NCI-H524 treated with DMSO at 0.1 percent for 48 hours (cell line): ENCODE measurements at places on chromosomes 5 and 9.

- no peak for DNase-seq
Observed at GRCh38 chr5:87185838-87186237, 81.8 kb upstream of the RASA1 start.

DNA sequence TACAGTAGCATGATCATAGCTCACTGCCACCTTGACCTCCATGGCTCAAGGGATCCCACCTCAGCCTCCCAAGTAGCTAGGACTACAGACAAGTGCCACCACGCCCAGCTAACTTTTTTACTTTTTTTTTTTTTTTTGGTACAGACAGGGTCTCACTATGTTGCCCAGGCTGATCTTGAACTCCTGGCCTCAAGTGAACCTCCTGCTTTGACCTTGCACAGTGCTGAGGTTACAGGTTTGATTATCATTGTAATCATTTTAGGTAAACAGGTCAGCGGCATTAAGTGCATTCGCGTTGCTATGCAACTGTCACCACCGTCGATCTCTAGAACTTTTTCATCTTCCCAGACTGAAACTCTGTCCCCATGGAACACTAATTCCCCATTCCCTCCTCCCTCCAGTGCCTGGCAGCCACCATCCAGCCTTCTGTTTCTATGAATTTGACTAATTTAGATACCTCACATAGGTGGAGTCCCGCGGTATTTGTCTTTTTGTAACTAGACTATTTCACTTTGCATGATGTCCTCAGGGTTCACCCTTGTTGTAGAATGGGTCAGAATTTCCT lies 5.8 kb upstream of the CARD19 start:
- no peak for DNase-seq

- DNase-seq, result no peak
Observed at GRCh38 chr5:149930749-149931574, 13.6 kb downstream of the PDE6A start.

DNA sequence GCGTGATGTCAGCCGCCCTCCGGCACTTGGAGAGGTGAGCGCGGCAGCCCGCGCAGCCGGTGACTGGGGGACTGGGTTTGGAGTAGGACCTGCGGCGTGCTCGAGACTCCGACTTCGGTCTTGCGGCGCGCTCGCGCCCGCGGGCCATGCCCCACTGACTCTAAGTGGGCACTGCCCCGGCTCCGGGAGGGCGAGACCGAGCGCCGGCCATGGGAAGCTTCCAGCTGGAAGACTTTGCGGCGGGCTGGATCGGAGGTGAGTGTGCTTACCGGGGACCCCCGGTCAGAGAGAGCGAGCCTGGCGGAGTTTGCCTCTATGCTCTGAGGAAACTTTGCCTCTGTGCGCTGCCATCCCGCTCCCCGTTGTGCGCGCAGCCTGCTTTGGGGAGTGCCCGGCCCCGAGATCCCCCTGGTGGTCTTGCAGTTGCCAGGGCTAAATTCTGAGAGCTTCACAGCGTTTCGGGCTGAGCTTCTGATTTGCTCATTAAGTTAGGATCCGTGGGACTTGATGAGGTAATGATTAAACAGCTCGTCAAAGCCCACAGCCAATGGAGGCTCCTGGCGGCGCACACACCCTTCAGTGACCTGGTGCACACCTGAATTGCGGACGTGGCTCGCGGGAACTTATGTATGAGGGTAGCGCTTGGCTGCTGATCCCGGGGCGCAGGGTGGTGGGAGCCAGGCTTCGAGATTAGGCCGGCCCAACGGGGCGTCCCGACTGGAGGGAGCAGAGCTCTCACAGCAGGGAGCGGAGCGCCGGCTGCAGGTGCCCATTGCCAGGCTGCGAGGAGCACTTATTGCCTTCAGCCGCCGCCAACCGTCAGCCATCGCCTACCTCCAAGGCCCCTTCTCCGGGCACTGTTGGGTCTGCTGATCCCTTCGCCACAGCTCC lies at the start of gene SLC25A48:
SLC25A48 (plus strand) TSS at position 25 of the 891 bp plus-strand sequence; CDS start at position 210, 185 bp downstream.
- peak; percentile 21 for DNase-seq

- DNase-seq, result no peak
Observed at GRCh38 chr5:83270311-83270710, 193.0 kb downstream of the XRCC4 start.

DNA sequence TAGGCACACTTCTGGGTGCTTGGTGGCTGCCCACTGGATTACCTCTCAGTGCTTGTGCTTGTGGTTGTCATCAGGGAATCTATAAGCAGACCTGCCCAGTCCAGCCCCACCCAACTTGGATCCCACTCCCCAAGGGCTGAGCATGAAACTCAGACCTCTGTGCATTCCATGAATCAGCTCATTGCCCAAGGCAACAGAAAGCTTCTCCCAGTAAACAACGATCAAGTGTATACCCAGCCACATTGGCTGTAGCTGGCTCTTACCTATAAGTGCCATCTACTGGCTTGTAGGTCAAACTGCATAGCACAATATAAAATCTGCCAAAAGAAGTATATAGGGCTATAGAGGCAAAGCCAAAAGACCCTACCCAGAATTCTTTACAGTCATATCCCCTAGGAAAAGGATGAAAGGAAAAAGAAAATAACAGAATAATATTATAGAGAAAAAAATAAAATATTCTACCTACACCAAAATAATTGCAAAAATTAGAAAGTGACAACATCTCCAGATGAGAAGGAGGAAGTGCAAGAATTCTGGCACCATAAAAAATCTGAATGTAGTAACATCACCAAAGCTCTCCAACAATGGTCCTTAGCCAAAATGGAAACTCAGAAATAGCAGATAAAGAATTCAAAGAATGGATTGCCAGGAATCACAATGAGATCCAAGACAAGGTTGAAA lies 321.0 kb upstream of the TRPC7 start:
- no peak for DNase-seq

- DNase-seq, result peak; percentile 94
Observed at GRCh38 chr5:164860896-164861295, 1355.5 kb downstream of the MAT2B start.

DNA sequence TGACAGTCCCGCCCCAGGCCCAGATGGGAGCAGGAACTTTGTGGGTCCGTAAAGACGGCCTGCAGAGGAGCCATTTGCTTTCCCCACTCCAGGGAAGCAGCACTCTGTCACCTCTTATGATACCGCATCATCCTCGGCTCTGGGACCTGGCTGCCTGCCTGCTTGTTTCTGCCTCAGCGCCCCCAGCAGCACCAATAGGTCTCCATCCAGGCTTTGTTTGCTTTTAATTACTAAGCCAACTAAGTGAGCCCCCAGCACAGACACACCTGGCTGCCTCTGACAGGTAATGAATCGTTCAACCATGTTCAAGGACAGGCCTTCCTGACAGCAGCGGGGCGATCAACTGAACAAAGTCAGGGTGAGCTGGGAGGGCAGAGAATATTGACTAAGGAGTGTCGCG lies 141.4 kb downstream of the C5orf15 start:
- DNase-seq, result peak; percentile 13

GRCh38 chr5:82406205-82406773 lies 128.1 kb upstream of the RPS23 start:
- DNase-seq, result no peak

GRCh38 chr9:88074931-88075330 lies 63.3 kb downstream of the SPATA31C2 start:
- no peak for DNase-seq

DNA sequence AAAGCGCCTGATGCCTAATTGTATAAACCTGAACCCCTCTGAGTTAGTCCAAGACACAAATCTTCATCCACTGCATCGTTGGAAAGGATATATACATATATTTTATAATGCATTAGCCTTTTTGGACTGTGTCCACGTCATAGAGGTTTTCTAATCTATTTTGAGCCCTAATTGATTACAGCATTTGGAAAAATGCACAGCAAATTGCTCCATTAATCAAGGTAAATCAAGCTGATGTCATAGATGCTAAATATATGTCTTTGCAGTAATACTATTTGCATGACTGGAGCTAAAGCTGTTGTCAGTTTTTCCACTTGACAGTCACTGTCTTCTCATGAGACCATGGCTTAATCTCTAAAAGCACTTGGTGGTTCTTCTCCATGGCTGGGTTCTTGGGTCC lies 483.5 kb upstream of the TNC start:
- DNase-seq, result no peak

- DNase-seq, result no peak
Observed at GRCh38 chr9:80841888-80842287, 847.5 kb downstream of the TLE1 start.

GRCh38 chr5:71475788-71476384 lies 20.4 kb downstream of the BDP1 start:
- DNase-seq, result no peak

- DNase-seq, result no peak
Observed at GRCh38 chr5:1163366-1163765, 38.0 kb upstream of the SLC6A19 start.

DNA sequence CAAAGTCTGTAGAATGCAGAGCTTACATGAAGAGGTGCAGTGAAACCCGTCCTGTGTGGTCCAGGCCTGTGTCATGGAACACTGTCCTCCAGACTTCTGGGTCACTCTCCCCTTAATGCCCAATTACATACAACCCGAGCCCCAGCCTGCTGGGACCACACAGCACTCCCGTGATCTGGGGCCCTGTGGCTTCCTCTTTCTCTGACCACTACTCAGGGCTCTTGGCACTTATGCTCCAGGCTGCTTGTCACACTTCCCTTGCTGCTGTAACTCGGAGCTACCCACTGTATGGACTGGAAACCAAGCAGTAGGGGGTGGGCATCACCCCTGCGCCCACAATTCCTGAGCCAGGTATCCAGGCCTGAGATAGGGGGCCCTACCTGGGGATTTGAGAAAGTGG lies 10.3 kb upstream of the IL3 start:
- no peak for DNase-seq

DNA sequence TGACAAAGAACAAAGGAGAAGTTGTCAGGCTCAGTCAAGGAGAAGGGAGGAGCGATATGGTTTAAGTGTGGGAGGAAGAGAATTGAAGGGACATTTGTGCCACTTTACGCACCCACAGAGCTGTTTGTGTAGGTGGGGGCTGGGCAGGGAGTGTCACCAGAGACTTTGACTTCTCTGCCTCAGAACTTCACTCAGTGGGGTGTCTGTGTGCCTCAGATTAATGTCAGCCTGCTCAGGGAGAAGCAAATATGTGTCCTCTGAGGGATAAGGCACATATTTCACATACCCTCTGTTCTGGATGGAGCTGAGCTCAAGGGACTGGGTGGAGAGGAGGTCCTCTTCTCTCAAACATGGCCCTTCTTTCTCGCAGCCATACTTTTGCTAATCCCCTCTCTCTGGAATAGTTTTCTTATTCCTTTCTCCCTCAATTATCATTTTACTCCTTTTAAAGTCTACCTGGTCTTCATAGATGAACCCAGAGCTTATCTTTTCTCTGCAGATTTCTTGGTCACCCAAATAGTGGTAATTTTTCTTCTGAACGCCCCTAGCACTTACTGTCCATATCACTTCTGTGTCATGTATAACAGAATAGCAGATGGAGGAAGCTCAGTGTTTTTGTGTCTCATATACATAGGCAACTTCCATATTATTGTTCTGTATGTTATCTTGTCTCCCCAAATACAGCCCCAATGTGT lies 77.0 kb downstream of the IQGAP2 start:
- DNase-seq, result no peak

DNA sequence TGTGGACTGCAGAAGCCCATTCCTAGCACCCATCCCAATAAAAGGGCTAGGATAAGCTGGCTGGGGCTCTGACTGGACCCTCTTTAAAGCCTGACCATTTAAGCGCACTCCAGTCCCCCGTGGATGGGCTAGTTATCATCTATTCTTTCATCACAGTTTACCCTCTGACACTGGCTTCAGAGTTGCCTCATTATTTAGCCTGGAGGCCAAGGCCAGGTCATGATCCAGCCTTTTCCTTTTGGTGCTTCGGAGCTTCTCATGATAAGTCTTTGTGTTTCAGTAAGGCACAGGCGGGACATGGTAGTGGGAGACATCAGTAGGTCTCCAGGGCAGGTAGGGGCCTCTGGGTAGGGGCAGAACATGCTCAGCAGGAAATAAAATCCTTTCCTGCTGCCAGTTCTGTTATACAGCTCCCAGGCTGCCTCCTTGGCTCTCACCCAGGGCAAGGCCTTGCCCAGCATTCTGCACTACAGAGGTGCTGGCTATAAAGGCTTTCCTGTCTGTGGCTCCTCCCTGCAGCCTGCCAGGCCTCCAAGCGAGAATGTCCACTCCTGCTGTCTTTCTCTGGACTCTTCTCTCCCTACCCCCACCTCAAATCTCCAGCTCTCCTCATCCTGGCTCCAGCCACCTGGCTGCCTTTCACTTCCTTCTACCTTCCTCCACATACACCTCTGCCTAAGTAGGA lies 128.8 kb downstream of the FSTL4 start:
- no peak for DNase-seq

DNA sequence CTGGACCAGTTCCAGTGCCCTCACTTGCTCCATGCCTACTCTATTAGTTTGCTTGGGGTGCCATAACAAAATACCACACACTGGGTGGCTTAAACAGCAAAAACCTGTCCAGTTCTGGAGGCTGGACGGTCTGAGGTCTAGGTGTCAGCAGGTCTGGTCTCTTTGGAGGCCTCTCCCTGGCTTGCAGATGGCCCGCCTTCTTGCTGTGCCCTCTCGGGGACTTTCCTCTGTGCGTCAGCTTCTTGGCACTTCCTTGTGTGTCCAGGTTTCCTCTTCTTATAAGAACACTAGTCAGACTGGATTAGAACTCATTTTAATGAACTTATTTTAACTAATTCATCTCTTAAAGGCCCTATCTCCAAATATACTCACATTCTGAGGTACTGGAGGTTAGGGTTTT lies 97.2 kb downstream of the CARTPT start:
- DNase-seq, result no peak

DNA sequence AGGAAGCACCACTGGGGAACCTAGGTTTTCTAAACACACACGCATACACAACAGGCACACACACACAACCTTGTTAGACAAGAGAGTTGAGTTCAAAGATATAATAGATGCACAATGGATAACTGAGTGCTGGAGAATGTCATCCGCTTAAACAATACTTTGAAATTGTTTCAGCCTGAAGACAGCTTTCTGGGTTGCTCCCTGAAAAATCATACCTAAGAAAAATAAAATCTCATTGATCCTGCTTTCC lies 126.1 kb downstream of the TMEM161B start:
- no peak for DNase-seq

DNA sequence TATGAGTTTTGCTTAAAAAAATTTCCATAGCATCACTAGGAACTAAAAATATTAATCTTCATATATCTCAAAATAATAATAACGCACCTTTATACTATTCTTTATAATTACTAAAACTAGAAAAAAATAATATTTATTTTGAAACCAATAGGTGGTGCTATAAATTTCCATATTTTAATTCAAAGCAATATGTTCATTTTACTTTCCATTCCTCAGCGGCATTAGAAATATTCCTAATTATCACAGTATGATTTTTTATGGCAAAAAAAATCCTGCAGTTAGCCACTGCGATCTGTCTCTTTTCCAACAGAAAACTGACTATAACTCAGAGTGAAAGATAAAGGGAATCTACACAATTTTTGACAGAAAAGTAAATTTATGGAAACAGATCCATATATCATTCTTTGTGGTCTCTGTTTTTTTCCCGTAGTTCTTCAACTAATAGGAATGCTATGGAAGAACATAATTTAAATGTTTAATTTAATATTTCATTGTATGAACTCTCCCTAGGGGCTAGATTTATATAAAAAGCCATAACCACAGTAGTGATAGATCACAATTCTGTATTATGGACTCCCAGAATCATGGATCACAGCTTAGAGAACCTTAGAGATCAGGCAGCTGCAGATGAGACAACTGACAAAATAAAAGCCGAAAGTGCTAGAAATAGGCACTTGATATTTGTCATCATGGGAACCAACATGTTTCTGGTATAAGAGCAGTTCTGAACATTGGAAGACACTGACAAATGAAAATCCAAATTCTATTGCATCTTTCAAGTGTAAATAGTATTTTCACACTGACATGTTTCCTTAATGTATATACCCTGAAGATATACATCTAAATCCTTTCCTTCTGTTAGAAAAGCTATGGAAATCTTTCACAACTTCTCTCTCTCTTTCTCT lies 167.7 kb upstream of the MPDZ start:
- DNase-seq, result no peak

- no peak for DNase-seq
Observed at GRCh38 chr5:145983446-145983845, 47.1 kb downstream of the SH3RF2 start.
